ENCODE measurements at places on chromosomes 1 and 21. TPM values are rescaled to one million over a fixed set of nuclear protein-coding genes. Genes with fewer than 3 reads are reported as not detected.
A peak's percentile ranks its signal among the peaks of the same experiment; 100 is the strongest.

GRCh38 chr1:51072651-51073050 is 29.4 kb upstream of the C1orf185 start:
- DNase-seq, result no peak

GRCh38 chr1:118944133-118944532 is 44.0 kb downstream of the TBX15 start:
- no peak for DNase-seq

DNA sequence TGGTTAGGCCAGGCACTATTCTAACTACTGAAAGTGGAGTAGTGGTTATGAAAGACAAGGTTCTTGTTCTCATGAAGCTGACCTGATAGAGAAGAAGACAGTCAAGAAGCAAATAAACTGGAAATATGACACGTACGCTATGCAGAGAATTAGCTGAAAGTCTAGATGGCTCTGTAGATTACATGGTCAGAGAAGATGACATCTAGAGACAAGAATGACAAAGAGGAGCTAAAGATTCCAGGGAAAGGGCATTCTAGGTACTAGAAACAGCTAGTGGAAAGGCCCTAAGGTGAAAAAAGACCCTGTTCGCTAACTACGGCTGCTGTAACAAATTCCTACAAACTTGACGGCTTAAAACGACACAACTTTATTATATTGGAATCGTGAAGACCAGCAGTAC is 68.0 kb upstream of the NRIP1 start:
- no peak for DNase-seq

DNA sequence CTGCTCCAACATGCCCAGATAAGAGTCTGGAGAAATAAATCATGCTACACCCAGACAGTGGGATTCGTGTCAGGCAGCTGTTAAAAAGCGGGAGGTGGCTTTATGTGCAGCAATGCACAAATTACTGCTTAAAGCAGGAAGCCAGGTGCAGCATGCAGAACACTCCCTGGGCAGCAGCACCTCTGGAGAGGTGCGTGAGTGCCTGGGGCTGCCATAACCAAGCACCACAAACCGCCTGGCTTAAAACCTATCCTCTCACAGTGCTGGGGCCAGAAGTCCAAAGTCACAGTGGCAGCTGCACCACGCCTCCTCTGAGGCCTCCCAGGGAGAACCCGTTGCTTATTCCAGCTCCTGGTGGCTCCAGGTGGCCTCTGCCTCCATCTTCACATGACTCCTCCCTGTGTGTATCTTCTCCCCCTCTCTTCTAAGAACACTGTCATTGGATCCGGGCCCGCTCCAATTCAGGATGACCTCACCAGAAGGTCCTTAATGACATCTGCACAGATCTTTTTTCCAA is 115.6 kb downstream of the SIK1 start:
- no peak for DNase-seq

KCNE2 gene
- polyA plus RNA-seq, result 0.73 TPM

GRCh38 chr1:33048426-33048825 is 11.7 kb upstream of the AK2 start:
- DNase-seq, result no peak

GRCh38 chr1:163632269-163632668 is 310.5 kb downstream of the NUF2 start:
- DNase-seq, result no peak

- peak; percentile 29 for DNase-seq
Measured at GRCh38 chr1:45012639-45013278, 705 bp downstream of the UROD start.

DNA sequence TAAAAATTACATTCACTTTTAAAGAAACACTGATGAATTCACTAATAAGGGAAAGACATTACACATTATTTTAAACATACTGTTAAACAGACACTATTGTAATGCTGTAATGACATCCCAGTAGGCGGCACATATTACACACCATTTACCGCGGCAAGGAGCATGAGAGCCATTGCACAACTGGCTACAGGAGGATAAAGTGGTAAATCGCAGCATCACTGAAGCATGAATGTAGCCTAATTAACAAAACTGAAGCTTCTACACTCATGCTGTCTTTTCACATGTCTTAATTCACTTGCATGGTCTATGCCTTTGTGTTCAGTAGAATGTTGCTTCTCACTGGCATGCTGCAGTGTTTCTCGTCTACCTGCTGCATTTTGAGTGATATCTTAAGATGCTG is 1046.0 kb downstream of the MRPL39 start:
- DNase-seq, result no peak

- DNase-seq, result peak; percentile 19
Measured at GRCh38 chr1:17653728-17654351, 101.3 kb upstream of the ACTL8 start.

DNA sequence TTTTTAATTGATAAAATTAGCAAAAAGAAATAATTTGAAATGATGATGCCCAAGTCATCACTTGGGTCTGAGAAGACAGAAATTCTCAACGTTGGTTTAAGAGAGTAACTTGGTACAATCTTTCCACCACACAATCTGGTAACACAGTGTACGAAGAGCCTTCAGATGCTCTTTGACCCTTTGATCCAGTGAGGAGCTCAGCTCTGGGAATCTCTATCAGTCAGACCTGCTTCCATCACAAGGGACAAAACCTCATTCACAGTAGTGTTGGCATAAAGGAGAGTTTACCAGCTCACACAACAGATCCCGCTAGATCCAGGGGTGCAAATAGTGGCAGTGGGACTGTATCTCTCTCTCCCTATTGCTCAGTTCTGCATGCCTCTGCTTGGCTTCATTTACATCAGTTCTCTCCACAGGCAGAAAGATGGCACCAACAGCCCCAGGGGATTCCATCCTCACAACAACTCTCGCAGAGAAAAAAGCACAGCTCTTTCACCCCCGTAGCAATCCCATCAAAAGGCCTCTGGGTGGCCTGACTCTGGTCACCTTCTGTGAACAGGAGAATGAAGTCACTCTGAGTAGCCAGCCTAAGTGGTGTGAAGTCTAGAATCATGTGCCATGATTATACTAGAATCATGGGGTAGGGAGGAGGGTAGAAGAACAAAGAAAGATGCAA is 119.7 kb downstream of the ZNF281 start:
- DNase-seq, result no peak

DNA sequence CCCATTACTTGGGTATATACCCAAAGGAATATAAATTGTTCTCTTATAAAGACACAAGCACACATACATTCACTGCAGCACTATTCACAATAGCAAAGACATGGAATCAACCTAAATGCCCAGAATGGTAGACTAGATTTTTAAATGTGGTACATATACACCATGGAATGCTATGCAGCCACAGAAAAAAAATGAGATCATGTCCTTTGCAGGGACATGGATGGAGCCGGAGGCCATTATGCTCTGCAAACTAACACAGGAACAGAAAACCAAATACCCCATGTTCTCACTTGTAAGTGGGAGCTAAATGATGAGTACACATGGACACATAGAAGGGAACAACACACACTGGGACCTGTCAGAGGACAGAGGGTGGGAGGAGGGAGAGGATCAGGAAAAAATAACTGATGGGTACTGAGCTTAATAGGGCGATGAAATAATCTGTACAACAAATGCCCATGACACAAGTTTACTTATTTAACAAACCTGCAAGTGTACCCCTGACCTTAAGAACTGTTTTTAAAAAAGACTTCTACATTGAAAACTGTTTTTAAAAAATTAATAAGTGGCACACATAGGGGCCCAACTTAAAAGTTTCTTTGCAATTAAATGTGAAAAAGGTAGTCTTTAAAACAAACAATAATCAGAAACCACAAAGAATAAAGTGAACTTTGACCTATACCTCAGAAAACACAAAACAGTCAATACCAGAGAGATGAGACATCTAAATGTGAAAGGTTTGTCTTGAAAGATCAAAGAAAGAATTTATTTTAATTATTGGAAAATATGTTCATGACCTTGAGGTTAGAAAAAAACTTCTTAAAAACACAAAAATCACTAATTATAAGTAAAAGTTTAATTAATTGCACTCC is 75.2 kb downstream of the CDC42BPA start:
- DNase-seq, result no peak

DNA sequence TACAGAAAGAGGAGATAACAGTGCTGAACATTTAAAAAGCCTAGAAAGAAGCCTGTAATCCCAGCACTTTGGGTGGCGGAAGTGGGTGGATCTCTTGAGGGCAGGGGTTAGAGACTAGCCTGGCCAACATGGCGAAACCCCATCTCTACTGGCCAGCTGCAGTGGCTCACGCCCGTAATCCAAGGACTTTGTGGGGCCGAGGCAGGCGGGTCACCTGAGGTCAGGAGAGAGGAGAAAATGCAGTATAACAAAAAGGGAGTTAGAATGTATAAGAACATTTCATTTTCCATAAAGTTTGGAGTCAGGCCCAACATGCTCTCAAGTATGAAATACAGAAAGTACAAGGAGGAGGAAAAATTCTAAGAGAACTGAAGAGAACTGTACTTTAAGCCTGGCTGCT is 134.5 kb downstream of the SMYD3 start:
- DNase-seq, result peak; percentile 12

IL20 gene
- not detected for polyA plus RNA-seq

- DNase-seq, result no peak
Measured at GRCh38 chr1:116409751-116410191, 36.7 kb downstream of the ATP1A1 start.

DNA sequence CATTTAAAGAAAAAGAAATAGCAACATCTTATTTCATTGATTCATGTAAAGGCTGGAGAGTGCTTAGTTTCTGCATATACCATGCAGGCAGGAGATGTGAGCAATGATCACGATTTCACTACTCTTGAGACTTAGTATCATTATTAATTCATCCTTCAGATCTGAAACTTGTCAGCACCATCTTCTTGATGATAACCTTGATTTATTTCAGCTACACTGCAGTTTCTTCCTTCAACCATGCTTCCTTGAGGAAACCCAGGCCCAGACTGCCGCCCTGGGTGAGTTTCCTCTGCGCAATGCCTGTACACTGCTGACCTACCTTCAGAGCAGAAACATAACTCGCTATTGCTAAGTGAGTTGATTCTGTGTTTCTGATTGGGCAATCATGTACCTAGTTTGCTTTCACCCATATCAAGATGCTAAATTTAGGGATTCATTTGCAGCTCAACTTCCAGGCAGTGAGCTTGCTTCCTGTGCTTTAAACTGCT is 13.5 kb upstream of the BCL10 start:
- DNase-seq, result no peak

GRCh38 chr1:214718724-214719123 is 115.7 kb downstream of the CENPF start:
- DNase-seq, result no peak

MASP2 gene
- 12.6 TPM for polyA plus RNA-seq

DNA sequence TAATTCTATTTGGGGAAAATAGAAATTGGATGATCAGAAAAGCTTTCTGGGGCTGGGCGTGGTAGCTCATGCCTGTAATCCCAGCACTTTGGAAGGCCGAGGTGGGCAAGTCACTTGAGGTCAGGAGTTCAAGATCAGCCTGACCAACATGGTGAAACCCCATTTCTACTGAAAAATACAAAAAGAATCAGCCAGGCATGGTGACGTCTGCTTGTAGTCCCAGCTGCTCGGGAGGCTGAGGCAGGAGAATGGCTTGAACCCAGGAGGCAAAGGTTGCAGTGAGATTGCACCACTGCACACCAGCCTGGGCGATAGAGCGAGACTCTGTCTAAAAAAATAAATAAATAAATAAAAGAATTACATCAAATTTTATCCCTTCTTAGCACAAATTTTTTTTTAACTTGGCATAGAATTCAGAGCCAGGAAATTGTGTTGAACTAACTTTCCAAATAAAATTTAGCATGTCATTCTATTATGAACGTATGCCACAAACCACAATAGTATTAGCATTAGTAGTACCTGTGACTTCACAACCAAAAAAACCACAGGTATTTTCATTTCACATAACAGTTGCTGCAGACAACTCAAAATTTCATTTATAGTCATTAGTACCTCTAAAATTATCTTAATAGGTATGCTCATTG is 4.5 kb upstream of the ANKRD13C start:
- no peak for DNase-seq

WNT9A gene
- 1.9 TPM for polyA plus RNA-seq

DNA sequence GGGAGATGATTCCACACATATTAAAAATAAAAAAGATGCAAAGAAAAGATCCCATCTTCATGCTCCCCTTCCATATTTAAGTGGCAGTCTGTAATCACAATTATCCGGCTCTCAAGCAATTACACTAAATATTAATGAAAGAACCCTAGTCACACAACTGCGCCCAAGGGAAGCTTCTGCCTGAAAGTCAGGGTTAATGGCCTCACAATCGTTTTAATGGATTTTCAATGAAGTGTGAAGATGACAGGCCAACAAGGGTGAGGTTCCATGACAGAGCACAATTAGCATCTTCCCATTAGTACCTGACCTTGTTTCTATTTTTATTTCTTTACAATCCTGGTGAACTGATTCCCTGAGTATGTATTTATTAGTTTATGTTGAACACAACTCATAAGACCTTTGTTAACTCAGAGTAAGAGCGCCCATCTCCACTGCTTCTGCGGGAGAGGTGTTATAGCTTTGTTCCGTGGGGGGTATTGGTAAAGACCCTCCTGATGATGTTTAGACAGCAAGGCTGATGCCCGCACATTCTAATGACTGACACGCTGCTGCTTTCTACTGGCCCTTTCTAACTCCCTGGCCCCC is 80.9 kb downstream of the IER5 start:
- DNase-seq, result no peak

CLEC20A gene
- 0.28 TPM for polyA plus RNA-seq

DNA sequence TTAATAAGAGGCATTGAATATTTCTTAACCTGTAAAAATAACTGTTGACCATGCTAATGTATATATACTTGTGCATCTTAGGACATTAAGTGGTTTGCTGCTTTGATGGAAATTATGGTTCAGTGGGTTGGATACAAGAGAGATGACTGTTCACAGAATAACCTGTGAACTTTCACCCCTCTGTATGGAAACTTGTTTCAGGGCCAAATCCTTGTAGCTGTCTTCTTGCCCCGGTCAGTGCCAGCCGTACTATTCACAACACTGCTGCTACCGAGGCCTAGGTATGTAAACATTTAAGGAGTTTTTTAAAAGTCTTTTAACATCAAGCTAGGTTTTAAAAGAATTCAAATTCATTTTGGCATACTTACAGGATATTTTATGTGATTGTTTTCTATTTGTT is 16.1 kb downstream of the DONSON start:
- DNase-seq, result no peak

SLAMF9 gene
- polyA plus RNA-seq, result not detected

Data from right lung (tissue), 10 donors.